ENCODE measurements at places on chromosomes 1 and 21.
A peak's percentile ranks its signal among the peaks of the same experiment; 100 is the strongest.

- peak; percentile 96 for DNase-seq
Observed at GRCh38 chr1:8152731-8153702, 126.9 kb upstream of the ERRFI1 start.

DNA sequence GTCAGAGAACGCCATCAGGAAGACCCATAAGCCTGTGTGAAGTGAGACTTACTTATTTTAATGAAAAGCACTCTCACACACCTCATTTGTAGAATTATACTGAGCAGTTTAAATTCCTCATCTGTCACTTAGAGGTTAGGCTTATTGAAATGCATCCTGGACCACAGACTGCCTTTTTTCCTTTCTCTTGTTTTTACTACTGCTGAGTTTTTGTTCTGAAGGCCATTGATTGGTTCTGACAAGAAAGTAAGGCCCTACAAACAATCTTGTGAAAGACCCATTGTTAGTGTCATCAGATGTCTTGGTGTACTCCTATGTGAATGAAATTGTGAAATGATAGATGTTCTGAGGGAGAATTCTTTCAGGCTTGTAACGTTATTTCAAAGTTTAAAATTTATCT lies 1343.3 kb upstream of the ADGRL2 start:
- DNase-seq = no peak

DNA sequence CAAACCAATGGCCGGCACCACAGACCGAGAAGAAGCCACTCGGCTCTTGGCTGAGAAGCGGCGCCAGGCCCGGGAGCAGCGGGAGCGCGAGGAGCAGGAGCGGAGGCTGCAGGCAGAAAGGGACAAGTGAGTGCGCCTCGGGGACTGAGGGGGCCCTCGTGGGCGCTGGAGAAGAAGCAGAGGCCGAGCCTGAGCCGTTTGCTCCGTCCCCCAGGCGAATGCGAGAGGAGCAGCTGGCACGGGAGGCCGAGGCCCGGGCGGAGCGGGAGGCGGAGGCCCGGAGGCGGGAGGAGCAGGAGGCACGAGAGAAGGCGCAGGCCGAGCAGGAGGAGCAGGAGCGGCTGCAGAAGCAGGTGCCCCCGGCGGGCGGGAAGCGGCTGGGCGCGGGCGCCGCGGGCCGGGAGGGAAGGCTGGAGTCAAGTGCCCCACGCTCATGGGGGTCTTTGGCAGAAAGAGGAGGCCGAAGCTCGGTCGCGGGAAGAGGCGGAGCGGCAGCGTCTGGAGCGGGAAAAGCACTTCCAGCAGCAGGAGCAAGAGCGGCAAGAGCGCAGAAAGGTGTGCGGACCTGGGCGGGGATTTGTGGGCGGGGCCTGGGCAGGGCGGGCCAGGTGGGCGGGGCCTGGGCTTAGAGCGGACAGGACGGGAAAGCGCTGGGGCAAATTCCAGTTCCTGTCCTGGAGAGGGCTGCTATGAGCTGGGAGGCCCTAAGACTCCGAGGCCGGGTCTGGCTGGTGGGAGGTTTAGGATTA lies 22.7 kb downstream of the MAP7D1 start:
- DNase-seq = no peak

- peak; percentile 20 for DNase-seq
Observed at GRCh38 chr21:35932232-35932911, 128.0 kb downstream of the SETD4 start.

DNA sequence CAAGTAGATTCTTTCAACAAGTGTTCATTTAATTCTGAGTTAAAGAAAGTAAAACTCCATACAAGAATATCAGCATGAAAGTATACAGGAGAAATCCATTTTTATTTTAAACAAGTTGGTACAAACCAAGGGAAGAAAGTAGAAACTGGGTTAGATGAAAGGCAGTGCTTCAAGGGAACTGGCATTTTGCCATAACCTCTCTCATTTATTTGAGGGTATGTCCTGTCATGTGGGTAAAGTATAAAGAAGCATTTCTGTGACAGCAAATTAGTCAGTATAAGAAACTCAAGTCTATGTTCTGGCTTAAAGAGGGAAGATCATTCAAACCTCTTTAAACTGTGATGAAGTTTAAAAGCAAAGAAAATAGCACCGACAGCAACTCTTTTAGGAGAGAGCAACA lies 32.0 kb downstream of the OLFM3 start:
- no peak for DNase-seq

DNA sequence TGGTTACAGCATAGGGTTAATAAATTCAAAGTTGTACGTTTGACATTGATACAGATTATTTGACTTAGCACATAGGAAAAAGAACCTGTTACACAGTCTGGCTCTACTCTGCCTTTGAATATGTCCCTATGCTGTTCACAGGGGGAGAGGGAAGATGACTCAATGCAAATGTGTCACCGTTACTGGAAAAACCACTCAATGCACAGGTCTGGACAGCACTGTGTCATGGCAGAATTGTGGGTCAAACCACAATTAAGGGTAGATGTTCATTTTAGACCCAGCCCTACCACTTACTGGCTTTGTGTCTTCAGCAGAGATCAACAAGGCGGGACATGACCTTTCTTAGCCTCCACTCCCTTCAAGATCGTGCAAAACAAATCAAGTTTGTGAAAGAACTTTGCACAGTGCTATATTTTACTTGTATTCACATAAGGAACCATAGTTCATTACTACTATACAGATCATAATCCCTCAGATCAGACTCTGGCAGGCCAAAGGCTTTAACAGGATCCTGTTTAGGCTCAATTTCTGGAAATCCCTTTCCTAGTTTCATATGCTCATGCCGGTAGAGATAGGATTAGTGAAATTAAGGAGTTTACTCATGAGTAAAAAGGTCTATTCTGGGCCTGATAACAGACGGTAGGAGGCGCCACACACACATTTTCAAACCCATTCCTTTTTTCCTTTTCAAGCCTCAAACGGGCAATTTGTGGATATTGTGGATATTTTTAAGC lies 22.1 kb downstream of the EIF2D start:
- no peak for DNase-seq

- no peak for DNase-seq
Observed at GRCh38 chr1:158833264-158833663, 2.1 kb downstream of the MNDA start.

GRCh38 chr1:155913969-155914757 lies 3.0 kb upstream of the RIT1 start:
- DNase-seq = no peak

Data from stimulated activated naive CD4-positive, alpha-beta T cell (primary cell).